ENCODE measurements at places on chromosomes 1 and 21.

- DNase-seq = no peak
Measured at GRCh38 chr1:9265968-9266367, 26.7 kb upstream of the SPSB1 start.

DNA sequence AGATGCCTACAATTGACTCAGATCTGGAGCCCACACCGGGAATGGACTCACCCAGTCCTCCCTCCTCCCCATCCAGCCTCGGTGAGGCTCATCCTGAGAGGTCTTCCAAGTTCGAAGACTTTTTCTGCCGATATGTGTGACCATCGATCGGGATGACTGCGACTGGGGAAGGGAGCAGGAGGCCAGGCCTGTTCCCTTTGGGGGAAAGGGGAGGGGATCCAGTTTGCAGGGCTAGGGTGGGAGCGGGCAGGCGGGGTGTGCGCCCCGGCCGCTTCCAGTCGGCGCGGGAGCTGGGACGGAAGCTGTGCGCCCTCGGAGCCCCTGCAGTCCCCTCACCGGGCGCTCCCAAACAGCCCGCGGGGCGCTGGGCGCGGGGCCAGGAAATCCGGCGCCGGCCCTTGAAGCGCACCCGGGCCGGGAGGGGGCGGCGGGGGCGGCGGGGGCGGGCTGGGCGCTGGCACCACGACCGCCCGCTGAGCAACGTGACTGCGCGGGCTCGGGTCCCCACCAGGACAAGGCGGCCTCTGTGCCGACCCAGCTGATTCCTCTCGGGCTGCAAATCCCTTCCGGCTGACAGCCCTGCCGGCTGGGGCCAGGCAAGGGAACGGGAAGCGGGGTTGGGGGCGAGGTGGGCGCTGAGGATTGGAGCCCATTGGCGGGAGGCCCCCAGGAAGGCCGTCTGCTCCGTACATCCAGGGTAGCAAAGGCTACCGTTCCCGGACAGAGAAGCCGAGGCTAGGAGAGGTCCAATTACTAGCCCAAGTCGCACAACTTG is 103.9 kb downstream of the EBNA1BP2 start:
- DNase-seq = no peak

DNA sequence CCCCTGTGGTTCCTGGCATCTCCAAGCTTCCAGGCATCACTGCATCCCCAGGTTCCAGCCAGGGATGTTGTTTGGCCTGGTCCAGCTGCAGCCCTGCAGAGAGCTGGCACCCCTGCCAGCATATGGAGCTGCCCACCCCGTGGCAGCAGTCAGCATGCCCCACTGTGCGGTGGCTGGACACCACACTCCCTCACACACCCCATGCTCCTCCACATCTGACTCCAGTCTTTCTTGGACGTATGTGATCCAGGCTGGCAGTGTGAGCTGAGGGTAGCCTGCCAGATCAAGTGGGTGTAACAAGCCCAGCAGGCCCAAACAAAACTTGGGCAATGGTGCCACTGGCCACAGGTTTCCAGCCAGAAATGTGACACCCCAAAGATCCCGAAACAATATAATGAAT is 620.4 kb downstream of the RWDD3 start:
- DNase-seq = no peak

- no peak for DNase-seq
Measured at GRCh38 chr1:219817914-219818313, 110.4 kb downstream of the SLC30A10 start.

DNA sequence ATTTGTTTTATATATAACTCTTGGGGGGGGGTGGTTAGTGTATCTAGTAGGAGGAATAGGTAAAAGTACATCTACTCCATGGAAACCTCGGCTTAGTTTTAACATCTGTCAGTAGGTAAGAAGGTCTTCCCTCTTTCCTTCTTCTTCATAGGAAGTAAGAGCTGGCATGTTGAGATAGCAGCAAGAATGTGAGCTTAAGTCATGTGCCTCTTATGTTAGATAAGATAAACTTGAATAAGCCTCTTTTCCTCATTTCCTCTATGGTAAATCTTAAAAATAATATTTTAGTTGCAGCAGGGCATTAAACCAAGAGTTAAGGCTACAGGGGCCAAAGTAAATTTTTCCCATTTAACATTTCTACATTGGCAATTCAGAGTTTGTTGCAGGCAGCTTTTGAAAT is 100.4 kb downstream of the MAP3K21 start:
- DNase-seq = no peak

DNA sequence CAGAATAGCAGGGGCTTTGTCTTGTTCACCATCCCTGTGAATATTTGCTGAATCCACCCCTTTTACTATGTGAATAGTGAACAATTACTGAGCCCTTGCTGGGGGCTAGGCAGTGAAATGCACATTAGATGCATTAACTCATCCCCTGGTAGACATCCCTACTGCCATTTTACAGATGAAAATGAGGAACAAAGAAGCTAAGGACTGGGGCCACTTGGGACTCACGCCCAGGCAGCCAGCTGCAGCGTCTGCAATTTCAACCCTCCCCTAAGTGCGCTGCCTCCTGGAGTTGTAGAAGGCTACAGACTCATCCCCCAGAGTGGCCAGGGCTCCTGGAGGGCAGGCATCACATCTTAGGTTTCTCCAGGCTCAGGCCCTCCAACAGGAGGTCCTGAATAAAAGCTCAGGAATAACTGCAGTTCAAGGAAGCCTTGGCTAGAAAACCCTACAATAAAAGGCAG is 31.6 kb downstream of the CAPZB start:
- DNase-seq = no peak

DNA sequence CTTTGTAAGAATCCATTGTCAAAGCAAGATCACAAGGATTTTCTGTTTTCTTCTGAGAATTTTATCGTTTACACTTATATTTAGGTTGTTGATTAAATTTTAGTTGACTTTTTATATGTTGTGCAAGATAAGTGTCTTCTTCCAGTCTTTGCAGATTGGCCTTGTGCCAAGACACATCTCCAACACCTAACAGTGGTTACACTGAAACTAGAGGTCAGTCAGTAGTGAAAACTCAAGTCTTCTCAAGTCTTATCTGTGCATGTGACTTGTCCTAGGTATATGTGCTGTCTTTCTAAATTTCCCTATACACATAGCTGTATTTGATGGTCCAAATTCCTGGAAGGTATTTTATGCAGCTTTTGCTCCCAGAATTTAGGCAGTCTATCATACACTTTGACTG is 1183.2 kb upstream of the B3GALT2 start:
- no peak for DNase-seq

GRCh38 chr1:164256456-164256855 is 302.5 kb upstream of the PBX1 start:
- DNase-seq = no peak

- DNase-seq = no peak
Measured at GRCh38 chr1:21562896-21563295, 53.7 kb downstream of the ALPL start.

DNA sequence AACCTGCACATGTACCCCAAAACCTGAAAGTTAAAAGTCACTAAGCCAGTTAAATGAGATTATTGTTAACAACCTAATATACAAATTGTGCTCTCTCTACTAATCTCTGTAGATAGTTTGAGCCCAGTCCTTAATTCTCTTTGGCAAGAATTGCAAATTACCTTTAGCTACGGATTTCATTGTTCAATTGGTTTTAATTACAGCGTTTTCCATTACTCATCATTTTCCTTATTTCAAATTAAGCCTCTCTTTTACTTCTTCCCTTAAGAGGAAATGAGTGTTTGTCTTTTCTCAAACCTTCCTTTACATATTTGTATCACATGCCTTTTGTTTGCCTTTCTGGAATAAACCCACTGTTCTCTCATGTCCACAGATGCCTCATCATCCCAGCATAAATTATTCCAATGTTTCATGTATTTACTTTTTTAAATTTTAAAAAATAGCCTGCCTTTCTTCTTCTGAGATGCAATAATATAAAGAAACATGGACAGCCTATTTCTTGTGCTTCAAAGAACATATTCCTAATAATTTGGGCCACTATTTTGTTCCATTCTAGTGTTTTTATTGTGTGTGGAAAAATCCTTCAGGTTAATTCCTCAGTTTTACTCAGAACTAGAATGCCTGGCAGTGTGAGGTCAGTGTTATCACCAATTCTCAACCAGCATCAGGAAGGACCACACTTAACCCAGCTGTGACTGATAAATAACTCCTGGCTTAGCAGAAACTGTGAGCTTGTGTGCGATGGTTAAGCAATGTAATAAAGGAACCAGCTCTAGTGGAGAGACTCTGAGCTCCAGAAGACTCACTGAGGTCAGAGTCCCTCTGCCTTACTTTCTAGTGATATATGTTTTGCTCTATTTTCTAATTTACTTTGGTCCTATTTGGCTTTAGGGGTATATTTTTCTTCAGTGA is 600.5 kb downstream of the LTN1 start:
- DNase-seq = no peak

- DNase-seq = peak; percentile 8
Measured at GRCh38 chr1:244665771-244666217, 12.9 kb downstream of the DESI2 start.

- no peak for DNase-seq
Measured at GRCh38 chr1:212975111-212975918, 25.0 kb downstream of the VASH2 start.

DNA sequence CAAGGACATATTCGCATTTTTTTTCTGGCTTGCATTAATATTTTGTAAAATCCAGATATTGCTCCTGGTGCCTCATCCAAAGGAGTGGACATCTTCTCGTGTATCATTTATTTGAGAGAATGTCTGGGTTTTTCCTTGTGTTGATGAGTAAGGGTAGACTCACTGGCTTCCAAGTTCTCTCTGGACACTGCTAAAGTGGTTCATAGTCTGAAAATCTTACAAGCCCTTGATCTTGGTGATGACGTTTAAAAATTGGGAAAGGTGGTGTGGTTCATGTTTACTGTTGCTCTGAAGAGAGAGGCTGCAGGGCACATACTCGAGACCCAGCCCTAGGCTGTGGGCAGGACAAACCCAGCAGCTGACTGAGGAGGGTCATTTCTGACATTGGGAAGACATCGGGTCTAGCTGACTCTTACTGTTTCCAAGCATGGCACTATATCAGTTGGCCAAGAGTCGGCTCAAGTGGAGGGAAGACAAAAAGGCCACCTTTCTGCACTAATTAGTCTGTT is 296.2 kb downstream of the LMX1A start:
- DNase-seq = no peak

DNA sequence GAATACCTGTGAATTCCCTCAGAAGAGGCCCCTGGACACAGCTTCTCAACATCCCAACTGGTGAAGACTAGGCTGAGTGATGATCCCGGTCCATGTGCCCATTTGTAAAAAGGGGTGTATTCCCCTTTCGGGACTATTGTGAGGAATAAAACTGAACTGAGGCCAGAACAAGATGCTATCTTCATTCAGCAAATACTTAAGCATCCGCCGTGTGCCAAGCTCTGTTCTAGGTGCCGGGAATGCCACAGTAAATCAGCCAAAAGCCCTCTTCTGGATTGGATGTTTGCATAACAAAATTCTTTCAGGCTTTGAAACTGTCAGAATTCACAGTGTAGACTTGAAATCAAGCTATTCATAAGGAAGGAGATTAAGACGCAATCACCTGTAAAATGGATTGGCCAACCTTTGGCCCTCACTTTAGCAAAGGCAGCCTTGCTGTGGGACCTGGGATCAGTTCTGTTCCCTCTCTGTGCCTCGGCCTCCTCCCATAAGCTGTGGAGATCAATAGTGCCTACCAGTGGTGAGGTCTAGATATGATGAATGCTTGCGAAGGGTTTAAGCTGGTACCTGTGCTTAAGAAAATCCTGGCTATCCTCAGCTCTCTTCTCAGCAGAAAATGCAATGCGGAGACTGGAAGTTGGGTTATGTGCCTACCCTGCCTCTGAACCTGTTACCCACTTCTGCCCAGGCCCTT is 1.8 kb downstream of the ALPL start:
- no peak for DNase-seq

DNA sequence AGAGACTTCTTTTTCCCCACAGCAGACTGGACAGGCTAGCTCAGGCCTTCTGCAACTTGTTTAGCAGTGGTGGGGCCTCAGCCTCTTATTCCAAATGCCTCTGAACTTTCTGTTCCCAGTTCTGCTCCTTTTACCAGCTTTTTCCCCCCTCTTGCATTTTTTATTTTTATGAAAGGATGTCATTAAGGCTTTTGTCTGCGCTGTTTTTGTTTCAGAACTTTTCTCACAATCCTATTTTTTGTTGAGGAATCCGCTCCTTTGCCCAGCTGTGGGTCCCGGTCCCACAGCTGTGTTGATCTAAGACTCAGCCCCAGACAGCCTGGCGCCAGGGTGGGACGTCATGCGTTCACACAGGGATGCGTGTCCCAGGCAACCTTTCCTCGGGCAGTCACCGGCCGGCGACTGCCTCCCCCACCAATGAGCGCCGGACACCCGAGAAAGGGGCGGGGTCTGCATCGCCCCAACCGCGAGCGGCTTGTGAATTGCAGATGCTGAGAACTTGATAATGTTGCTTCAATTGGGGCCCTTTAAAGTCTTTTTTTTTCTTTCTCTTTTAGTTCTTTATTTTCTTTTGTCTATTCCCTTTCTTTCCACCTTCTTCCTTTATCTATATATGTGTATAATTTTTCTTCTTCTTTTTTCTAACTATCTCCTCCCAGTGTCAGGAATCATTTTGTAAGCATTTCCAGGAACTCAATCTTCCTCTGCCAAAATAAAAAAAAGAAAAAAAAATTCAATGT is 3.0 kb upstream of the ID3 start:
- peak; percentile 57 for DNase-seq

DNA sequence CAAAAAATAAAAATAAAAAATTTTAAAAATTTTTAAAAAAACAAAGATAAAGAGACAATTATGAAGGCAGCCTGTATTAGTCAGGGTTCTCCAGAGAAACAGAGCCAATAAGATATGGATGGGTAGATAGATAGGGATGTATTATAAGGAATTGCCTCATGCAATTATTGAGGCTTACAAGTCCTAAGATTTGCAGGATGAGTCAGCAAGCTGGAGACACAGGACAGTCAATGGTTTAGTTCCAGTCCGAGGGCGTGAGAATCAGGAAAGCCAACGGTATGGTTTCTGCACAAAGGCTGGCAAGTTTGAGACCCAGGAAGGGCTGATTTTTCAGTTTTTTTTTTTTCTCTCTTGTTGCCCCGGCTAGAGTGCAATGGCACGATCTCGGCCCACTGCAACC is 24.1 kb upstream of the EIF4G3 start:
- DNase-seq = no peak

Measured in CD14-positive monocyte (primary cell).